ENCODE measurements at places on chromosomes 6 and 20.

DNA sequence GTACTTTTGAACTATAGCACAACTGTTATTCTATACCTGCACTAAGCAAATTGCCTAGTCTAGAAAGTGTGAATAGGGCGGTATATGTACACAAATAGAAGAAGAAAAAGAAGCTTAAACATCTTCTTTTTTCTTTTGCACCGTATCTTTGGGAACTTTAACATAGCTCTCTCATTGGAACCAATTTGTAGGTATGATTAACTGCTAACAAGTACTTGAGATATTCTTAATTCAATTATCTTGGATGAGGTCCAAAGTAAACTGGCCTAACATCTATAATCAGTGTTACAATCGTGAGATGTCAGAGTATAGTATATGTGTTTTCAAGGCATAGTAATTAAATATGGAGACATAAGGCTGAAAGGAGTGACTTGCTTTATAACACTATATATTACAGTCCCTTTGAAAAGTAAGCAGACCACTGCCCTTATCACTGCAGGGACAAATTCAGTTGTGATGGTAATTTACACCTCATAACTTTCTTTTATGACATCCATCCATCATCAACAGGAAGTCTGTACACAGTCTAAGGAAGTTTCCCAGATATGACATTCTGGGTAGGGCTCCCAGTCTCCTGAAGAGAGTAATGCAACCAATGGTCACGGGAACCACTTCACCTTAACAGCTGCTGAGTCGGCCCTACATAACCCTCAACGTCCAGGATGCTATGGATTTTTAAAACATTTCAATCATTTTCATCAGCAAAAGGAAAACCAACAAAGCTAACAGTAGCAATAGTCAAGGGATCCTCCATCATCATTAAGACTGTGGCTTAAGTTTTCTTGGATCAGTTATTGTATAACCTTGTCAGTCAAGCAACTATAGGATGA, 37.6 kb downstream of the NKAIN2 start:
- DNase-seq: no peak

DNA sequence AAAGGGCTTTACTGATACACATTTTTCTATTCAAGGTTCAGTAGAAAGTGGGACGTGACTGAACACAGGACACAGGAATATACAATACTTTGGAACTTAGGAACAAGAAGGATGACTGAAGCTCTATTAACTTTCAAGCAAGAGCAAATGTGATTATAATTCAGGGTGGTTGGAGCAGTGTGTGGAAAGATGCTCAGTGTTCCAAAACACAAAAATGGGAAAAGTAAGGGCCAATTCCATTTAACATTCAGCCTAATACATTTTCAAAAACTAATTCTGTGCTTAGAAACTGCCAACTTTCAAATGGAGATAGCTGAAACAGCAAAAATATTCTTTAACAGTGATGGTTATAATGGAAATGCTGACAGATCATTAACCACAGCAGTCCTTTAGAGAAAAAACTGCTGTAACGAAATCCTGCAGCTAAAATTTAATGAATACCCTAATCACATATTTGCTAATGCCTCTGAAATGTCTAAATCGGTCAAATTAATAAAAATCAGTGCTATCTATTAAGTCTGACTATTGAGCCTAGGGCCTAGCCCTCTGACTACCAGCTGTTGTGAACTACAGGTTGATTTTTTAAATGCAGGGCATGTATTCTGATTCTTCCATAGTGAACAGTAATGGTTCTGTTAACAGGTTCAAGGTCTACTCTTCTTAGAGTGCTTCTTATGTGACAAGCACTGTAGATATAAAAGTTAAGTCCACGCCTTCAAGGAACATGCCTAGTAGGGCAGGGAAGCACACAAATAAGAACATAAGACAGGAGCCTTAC, 45.9 kb downstream of the RARS2 start:
- no peak for DNase-seq

DNA sequence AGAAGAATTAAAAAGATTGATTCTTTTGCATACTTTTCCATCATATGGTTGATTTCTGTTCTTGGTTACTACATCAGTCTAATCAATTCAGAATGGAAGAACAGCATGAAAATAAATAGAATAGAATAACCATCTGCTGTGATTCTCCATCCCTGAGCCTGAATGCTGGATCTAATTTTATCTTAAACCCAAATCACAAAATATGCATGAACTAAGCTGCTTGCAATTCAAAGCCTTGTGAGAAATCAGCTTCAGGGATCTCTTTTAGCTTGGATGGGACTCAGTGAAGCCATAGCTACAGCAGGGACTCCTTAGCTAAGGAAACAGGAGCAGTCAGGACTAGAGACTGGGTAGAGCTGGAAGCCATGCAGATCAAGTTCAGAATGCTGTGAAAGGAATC, 74.1 kb downstream of the TPBG start:
- DNase-seq: peak; percentile 4

GRCh38 chr6:139588734-139589593, 214.5 kb upstream of the CITED2 start:
- peak; percentile 89 for DNase-seq

DNA sequence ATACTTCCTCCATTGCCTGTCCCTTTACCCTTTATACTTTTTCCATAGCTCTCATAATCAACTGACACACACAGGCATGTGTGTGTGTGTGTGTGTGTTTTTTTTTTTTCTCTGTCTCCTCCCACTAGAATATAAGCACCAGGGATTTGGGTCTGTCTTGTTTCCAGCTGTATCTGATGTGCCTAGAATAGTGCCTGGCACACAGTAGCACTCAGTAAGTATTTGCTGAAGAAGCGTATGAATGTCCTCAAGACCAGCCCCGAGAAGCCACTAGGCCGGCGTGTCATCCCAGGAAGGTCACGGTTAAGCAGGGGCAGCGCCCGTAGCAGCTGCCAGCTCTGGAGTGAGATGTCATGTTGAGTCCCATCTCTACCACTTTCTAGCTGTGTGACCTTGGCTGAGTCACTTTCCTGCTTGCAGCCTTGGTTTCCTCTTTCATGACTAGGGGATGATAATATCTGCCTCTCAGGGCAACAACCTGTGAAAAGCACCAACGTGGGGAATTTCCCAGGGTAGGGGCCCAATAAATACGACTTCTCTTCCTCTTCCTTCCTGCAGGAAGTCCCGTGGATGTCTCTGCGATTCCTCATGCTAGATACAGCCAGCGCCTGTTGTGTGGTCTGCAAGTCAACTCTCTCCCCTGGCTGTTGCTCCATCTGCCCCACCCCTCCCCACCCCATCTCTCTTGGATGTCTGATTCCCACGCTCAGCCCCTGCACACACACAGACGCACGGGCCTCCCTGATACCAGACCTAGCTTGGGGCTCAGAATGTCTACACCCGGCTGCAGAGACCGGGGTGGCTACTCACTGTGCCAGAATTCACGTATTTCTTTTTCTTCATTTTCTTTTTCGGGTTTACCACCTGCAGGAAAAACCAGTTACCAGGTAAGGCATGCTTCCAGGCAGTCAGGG, 58.1 kb downstream of the RAB44 start:
- DNase-seq: no peak

- DNase-seq: no peak
These were observed 33.5 kb downstream of the VSTM2L start for GRCh38 chr20:37936451-37936850.

- DNase-seq: no peak
These were observed 170.5 kb downstream of the FRK start for GRCh38 chr6:115890238-115890637.

GRCh38 chr6:15400572-15401004, 154.7 kb downstream of the JARID2 start:
- DNase-seq: no peak

- DNase-seq: no peak
These were observed 49.3 kb downstream of the SLC35F1 start for GRCh38 chr6:117956386-117956785.

- no peak for DNase-seq
These were observed 38.5 kb downstream of the EDN1 start for GRCh38 chr6:12328701-12329100.

GRCh38 chr6:75126518-75126917, 79.3 kb downstream of the COL12A1 start:
- DNase-seq: peak; percentile 55

DNA sequence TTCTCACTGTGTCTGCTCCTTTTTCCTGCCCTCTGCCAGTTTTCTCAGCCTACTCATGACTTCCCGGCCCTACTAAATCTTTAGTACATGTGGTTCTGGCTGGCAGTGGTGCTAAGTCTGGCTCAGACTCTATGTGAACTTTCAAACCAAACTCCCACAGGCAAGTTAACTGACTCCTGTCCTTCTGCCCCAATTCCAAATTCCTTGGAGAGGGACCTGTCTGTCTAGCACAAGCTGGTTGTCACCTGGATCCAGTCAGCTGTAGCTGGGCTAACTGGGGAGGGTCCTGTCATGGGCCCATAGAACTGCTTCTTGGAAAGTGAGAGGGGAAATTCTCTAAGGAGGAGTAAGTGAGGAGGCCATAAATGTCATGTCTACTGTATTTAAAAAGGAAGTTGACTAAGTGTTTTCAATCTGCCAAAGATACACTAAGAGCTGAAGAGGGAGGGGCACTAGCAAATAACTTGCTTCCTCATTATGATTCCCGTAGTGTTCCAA, 240.1 kb downstream of the KCNQ5 start:
- DNase-seq: peak; percentile 33

GRCh38 chr20:44004306-44004915, 89.8 kb downstream of the TOX2 start:
- no peak for DNase-seq

DNA sequence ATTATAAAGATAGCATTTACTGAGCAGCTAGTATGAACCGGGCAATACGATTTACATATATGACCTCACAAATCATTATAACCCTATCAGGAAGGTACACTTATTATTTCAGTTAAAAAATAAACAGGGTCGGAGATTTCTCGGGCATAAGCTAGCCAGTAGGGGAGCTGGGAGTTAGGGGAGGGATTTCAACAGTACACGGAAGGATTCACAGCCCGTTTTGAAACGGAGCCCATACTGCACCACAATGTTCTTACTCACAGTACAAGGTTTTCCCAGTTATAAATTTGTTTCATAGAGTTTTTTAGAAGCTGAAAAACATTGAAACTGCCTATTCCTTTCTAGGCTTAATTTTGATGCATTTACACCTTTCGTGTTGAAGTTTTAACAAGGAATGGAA, 607.1 kb downstream of the HDGFL1 start:
- DNase-seq: no peak

DNA sequence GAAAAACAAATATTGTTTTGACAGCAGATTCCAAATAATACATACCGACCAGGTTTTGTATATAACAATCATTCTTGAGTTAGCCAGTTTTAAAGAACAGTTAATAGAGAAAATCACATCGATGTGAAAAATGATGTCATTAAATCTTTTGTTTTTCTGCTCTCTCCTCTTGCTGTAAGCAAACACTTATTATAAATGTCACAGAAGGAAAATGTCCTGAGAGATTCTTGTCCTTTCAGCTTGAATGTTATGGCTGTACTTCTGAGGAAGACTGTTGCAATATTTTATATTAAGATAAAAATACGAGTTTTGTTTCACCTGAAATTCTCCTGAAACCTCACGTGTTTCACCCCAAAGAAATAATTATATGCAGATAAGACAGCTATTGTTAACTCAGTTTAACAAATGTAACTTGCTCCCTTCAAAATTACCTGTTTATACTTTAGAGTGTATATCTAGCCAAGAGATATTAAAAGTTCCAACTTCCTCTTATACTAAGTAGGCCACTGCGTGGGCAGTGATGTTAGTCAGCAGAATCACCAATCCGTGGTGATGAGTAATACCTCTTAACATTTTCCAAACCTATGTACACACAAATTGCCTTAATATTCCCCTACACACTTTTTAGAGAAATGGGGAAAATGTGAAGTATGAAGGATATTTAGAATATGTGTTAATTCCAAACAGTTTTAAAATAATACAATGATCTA, 1111.4 kb upstream of the CITED2 start:
- peak; percentile 93 for DNase-seq

- DNase-seq: peak; percentile 26
These were observed 36.4 kb upstream of the RPN2 start for GRCh38 chr20:37142708-37143107.

DNA sequence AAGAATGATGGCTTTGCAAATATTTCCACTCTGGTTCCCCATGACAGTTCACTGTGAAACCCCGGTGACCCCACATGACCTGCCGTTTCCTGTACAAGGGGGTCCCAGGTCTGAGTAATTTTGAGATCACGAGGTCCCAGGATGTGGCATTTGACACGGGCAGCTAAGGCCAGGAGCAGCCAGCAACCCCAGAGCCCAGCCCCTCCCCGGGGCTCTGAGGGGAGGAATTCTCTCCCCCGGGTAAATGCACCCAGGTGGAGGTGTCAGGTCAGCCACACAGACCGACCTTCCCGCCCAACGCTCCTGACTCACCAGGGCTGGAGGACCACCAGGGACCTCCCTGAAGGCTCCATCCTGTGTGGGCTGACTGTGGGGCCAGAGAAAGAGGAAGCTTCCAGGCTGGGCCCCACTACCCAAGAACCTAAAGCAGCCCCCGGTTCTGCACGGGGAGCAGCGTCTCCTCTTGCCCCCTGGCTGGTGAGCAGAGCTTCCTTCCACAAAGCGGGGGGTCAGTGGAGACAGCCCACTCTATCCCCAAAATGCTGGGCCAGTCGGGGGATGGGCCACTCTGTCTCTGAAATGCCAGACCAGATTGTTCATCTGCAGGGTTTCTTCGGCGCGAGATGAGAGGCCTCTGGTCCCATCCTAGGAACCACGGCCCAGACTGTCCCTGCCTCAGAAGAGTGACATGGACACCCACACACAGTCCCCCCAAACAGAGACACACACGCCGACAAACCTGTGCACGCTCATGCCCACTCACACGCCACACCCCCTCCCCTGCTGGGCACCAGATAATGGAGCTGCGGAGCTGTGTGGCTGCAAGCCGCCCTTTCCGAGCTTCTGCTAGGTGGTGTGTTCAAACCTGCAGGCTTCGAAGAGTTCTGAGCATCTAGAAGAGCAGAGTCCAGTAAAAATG, 23.4 kb upstream of the SLCO4A1 start:
- DNase-seq: no peak

DNA sequence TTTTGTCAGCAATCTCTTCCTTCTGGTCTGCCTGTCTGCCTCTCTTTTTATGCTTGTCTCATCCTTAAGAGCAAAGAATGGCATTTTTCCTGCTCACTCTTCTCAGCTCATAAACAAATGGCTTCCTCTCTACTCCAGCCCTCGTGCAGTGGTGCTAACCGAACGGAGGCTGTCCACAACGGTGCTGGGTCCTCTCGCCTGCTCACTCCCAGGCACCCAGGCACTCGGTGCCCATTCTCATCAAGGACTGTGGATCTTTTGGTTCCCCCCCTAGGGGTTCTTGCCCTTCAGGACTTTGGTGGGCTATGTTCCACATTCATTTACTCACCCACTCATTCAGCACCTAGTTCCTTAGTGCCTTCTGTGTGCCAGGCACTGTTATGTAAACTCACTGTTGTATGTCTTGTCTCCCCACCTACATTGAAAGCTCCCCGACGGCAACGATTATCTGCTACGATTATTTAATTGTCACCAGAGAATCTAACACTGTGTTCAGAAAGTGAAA, 113.9 kb downstream of the FYN start:
- no peak for DNase-seq

- DNase-seq: no peak
These were observed 30.7 kb downstream of the PNLDC1 start for GRCh38 chr6:159830501-159831372.

Measured in fibroblast of skin of scalp (primary cell).